ENCODE measurements at places on chromosomes 12 and 14.

GRCh38 chr14:99891900-99892299 lies 98.7 kb downstream of the EML1 start:
- no peak for DNase-seq

DNA sequence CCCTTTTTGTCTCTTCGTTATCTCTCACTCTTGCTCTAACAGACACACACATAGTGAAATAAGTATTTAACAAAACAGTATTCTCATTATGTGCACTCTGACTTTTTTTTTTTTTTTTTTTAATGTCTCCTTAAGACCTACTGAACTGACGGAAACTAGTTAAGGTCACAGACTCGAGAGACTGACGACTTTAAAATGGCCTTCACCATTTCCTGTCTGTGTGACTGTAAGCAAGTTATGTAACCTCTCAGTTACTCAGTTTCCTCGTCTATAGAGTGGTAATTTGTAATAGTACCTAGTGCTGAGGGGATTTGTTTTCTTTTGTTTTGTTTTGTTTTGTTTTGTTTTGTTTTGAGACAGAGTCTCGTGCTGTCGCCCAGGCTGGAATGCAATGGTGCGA lies 284.8 kb downstream of the FBXL14 start:
- no peak for DNase-seq

GRCh38 chr12:113161415-113162016 lies 12.0 kb downstream of the CFAP73 start:
- DNase-seq: no peak

DNA sequence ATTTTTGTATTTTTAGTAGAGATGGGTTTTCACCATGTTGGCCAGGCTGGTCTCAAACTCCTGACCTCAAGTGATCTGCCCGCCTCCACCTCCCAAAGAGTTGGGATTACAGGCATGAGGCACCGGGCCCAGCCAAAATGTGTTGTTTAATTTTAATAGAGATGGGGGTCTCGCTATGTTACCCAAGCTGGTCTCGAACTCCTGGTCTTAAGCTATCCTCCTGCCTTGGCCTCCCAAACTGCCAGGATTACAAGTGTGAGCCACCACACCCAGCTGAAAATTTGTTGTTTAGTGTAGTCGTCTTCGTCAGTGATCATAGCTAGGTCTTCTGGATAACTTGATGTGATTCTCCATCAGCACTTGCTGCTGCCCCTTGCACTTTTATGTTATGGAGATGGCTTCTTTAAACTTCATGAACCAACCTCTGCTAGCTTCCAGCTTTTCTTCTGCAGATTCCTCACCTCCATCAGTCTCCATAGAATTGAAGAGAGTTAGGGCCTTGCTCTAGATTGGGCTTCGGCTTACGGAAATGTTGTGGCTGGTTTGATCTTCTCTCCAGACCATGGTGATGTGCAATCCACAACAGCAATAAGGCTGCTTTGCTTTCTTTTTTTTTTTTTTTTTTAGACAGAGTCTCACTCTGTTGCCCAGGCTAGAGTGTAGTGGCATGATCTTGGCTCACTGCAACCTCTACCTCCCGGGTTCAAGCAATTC lies 13.0 kb downstream of the ISCU start:
- DNase-seq: no peak

- DNase-seq: no peak
These were observed 81.9 kb upstream of the GTF2A1 start for GRCh38 chr14:81302638-81303037.

- no peak for DNase-seq
These were observed 371.5 kb downstream of the AACS start for GRCh38 chr12:125436686-125437085.

GRCh38 chr12:83161456-83161855 lies 474.8 kb downstream of the TMTC2 start:
- DNase-seq: no peak

GRCh38 chr12:58309806-58310205 lies 368.4 kb downstream of the ATP23 start:
- DNase-seq: no peak

GRCh38 chr12:54051874-54052437 lies 1.7 kb upstream of the HOXC4 start:
- DNase-seq: no peak

- DNase-seq: no peak
These were observed 84.8 kb downstream of the PTPN11 start for GRCh38 chr12:112503512-112503911.

DNA sequence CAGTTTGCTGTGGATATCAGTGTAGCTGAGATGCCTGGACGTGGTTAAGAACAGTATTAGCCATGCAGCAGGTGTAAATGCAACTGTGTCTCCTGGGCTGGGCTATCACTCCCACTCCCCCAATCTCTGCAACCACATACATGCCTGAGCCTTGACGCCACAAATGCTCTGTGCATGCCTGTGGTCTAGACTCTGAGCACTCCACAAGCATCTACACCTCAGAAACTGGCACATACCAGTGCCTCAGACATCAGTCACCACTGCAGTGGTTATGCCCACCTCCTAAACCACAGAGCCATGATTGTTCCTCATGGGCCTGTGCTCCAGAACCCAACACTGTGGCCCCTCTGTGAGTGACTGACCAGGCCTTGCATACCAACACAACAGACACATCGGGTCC lies 226.8 kb upstream of the ALG10 start:
- no peak for DNase-seq

DNA sequence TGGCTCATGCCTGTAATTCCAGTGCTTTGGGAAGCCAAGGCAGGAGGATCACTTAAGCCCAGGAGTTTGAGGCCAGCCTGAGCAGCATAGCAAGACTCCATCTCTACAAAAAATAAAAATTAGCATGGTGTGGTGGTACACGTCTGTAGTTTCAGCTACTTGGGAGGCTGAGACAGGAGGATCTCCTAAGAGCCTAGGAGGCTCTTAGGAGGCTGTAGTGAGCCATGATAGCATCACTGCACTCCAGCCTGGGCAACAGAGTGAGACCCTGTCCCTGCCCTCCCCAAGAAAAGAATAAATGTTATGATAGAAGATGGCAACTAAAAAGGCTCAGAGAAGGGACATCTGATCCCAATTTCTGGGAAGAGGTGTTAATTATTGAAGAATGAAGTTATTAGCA lies 3.2 kb upstream of the MANSC1 start:
- DNase-seq: no peak

GRCh38 chr12:67764946-67765619 lies 116.5 kb downstream of the DYRK2 start:
- no peak for DNase-seq

DNA sequence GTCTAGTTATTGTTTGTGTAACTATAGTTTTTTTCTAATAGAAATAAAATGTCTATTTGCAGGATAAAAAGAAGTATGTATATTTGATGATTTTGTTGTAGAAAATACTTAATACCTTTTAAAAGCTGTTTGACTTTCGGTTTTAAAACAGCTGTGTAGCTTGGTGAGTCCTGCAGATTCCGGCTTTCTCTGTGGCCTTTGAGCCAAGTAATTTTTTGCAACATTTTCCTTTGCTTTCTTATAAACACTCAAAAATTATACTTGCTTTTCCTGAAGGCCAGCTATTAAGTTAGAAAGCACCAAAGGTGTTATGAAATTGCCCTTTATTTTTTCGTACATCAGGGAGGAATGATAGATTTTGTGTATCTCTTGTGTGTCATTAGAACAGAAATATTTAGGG lies 63.6 kb downstream of the CRADD start:
- no peak for DNase-seq

Data from NCI-H446 treated with DMSO at 0.1 percent for 48 hours (cell line).